ENCODE measurements at places on chromosomes 12 and 14.

GRCh38 chr12:82524641-82525040 lies 162.1 kb upstream of the TMTC2 start:
- H3K27me3 ChIP-seq = peaks cover 2% of the 10 kb centered on the region
- no peaks in the 10 kb centered on the region for H3K4me1 ChIP-seq
- no peak for DNase-seq
- H3K4me3 ChIP-seq = no peak overlapping the region
- H3K36me3 ChIP-seq = no peaks in the 10 kb centered on the region

- DNase-seq = no peak
- H3K4me3 ChIP-seq = no peak overlapping the region
- H3K36me3 ChIP-seq = no peaks in the 10 kb centered on the region
- H3K27ac ChIP-seq = no peak overlapping the region
- H3K27me3 ChIP-seq = no peaks in the 10 kb centered on the region
These were observed 356.8 kb downstream of the ALG10 start for GRCh38 chr12:34379142-34379541.

GRCh38 chr12:53044052-53044581 lies 5.7 kb upstream of the TNS2 start:
- DNase-seq = no peak
- no peaks in the 10 kb centered on the region for H3K27me3 ChIP-seq
- no peak overlapping the region for H3K27ac ChIP-seq
- H3K36me3 ChIP-seq = peaks cover 18% of the 10 kb centered on the region
- H3K4me1 ChIP-seq = peaks cover 26% of the 10 kb centered on the region

DNA sequence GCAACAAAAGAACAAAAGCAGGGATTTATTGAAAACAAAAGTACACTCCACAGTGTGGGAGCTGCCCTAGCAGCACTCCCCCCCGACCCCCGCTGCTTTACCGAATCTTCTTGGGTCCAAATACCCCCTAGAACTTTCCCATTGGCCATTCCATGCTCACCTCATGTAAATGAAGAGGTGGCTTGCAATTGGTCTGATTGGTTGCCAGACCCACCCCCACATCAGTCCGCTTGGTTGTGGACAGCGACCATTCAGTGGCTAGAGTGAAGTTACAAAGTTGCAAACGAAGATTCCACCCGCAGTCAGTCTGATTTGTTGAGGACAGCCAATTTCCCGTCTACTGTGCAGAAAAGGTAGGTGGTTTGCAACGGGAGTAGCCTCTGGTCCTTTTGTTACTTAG lies 3.9 kb downstream of the STYX start:
- no peaks in the 10 kb centered on the region for H3K27me3 ChIP-seq
- peaks cover 57% of the 10 kb centered on the region for H3K4me1 ChIP-seq
- H3K36me3 ChIP-seq = peaks cover 25% of the 10 kb centered on the region
- H3K4me3 ChIP-seq = no peak overlapping the region
- DNase-seq = no peak

DNA sequence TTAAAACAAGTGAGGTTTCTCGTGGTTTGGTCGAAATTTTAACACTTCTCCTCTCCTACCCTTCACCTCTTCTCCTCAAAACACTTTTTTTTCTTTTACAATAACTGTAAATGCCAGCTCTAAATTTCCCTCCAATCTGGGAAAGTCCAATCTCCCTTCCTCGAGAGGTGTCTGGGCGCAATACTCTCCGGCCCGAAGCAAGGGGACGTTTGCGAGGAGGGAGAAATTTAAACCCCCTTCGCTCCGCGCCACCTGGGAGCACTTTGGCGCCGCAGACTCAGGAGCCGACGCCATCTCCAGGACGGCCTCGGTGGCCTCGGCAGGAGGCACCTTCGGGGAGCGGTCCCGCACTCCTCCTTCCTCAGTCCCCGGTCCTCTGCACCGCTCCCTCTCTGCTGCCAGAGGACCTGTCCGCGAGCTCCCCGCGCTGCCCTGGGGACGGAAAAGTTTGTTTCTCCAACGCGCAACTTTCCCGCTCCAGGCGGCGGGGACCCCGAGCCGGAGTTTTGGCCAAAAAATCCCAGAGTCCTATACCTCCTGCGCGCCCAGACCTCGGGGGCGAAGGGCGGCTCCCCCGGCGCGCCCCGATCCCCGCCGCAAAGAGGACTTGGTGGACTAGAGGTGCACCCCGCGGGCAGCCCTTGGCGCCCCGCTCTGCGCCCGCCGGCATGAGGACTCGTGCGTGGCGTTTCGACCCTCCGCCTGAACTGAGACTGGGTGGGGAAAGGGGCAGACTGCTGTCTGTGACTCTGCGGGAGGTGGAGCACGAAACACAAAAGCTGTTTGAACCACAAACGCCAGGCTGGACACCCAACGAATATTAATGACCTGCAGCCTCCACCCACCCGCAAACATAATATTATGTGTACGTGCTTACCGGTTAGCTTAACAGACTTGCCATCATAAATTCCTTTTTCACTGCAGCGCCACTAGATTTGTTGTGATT lies 95.2 kb upstream of the HMGA2 start:
- H3K4me3 ChIP-seq = no peak overlapping the region
- peaks cover 34% of the 10 kb centered on the region for H3K27me3 ChIP-seq
- DNase-seq = no peak
- H3K36me3 ChIP-seq = no peaks in the 10 kb centered on the region
- no peak overlapping the region for H3K27ac ChIP-seq

GRCh38 chr14:23932639-23933038 lies 20.9 kb upstream of the DHRS4 start:
- H3K4me1 ChIP-seq = no peaks in the 10 kb centered on the region
- H3K36me3 ChIP-seq = no peaks in the 10 kb centered on the region
- no peak for DNase-seq
- peaks cover 3% of the 10 kb centered on the region for H3K27me3 ChIP-seq

- H3K4me3 ChIP-seq = no peak overlapping the region
- H3K27me3 ChIP-seq = peaks cover 2% of the 10 kb centered on the region
- no peak overlapping the region for H3K27ac ChIP-seq
- no peaks in the 10 kb centered on the region for H3K36me3 ChIP-seq
- peaks cover 13% of the 10 kb centered on the region for H3K4me1 ChIP-seq
These were observed 22.9 kb upstream of the CCND2 start for GRCh38 chr12:4250691-4251090.

DNA sequence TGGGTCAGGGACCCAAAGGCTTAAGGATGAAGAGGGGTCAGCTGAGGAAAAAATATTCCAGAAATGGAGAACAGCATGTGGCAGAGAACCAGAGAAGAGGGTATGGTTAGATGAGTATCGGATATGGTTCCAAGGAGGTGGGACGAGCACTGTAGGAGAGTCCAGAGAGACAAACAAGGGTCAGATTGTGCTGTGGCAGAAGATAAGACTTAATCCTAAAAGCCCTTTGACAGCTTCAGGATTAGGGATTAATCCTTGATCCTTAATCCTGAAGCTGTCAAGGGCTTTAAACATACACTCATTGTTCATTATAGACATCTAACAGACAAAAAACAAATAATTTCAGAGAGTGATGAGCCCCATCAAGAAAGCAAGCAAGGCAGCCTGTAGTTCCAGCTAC lies 124.0 kb downstream of the SPTSSA start:
- H3K27me3 ChIP-seq = no peaks in the 10 kb centered on the region
- no peaks in the 10 kb centered on the region for H3K36me3 ChIP-seq
- peaks cover 2% of the 10 kb centered on the region for H3K4me1 ChIP-seq

- peaks cover 34% of the 10 kb centered on the region for H3K4me1 ChIP-seq
- H3K27ac ChIP-seq = no peak overlapping the region
- H3K36me3 ChIP-seq = peaks cover 2% of the 10 kb centered on the region
- peaks cover 24% of the 10 kb centered on the region for H3K27me3 ChIP-seq
- no peak for DNase-seq
These were observed 33.7 kb upstream of the IL22 start for GRCh38 chr12:68287106-68287505.

DNA sequence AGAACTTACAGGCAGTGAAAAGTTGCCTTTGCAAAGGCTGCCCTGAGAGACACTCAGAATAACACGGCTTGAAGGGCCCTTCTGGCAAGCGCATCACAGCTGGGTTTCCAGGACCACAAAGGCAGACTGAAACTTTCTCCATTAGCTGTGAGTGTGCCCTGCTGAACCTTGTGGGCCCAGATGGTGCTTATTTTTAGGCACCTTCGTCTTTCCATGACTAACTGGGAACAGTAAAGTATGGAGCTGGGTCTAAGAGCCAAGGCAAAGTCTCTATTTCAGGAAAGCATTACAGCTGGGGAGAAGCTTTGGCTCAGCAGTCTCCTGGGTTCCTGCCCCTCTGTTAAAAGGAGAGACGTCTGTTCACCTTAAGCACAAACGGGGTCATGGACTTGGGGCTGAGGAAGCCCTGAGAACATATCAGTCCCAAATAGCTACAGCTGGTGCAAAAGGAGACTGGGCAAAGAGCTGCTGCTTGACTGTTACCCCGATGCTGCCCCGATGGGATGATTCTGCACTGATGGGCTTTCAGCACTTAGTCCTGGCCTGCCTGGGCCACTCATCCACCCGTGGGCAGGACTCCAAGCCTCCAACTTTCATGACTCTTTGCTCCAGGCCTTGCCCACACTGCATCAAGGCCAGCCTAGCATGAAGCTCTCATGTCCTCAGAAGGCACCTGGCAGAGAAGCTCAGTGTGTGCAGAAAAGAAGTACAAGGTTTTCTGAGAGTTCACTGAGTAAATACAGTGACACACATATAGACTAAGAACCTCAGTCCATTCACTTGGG lies 248.3 kb downstream of the PHLDA1 start:
- no peak for DNase-seq
- H3K27me3 ChIP-seq = peaks cover 9% of the 10 kb centered on the region
- H3K27ac ChIP-seq = no peak overlapping the region
- H3K4me3 ChIP-seq = no peak overlapping the region
- H3K36me3 ChIP-seq = no peaks in the 10 kb centered on the region
- H3K4me1 ChIP-seq = peaks cover 10% of the 10 kb centered on the region

- H3K4me3 ChIP-seq = no peak overlapping the region
- no peak overlapping the region for H3K27ac ChIP-seq
- DNase-seq = no peak
- no peaks in the 10 kb centered on the region for H3K27me3 ChIP-seq
- H3K4me1 ChIP-seq = no peaks in the 10 kb centered on the region
These were observed 39.0 kb downstream of the LRRK2 start for GRCh38 chr12:40263616-40264409.

All from activated CD4-positive, alpha-beta memory T cell treated with anti-CD3 and anti-CD28 coated beads for 36 hours (primary cell).